ENCODE measurements at places on chromosomes 2 and 18.

- no peak for DNase-seq
Measured at GRCh38 chr2:181540421-181540820, 83.2 kb downstream of the ITGA4 start.

DNA sequence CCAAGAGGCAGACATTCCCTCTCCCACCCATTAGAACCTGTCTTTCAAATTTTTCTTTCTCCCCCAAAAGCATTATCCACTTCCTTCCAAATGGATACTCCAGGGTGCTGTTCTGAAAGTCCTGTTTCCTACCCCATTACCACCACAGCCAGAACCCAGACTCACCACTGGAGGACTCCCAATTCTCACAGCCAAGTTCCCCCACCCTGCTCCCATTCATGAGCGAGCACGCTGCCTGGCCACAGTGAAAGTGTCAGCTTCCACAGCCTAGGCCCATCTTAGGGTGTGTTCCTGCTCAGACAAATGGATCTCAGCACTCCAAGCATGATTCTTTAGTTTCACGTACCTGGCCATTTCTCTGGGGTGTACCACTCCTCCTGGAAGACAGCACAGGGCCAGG lies 3.8 kb upstream of the ANKRD53 start:
- DNase-seq = no peak

GRCh38 chr18:28078298-28078697 lies 98.6 kb downstream of the CDH2 start:
- no peak for DNase-seq

- no peak for DNase-seq
Measured at GRCh38 chr2:237682151-237682550, 54.8 kb downstream of the LRRFIP1 start.

DNA sequence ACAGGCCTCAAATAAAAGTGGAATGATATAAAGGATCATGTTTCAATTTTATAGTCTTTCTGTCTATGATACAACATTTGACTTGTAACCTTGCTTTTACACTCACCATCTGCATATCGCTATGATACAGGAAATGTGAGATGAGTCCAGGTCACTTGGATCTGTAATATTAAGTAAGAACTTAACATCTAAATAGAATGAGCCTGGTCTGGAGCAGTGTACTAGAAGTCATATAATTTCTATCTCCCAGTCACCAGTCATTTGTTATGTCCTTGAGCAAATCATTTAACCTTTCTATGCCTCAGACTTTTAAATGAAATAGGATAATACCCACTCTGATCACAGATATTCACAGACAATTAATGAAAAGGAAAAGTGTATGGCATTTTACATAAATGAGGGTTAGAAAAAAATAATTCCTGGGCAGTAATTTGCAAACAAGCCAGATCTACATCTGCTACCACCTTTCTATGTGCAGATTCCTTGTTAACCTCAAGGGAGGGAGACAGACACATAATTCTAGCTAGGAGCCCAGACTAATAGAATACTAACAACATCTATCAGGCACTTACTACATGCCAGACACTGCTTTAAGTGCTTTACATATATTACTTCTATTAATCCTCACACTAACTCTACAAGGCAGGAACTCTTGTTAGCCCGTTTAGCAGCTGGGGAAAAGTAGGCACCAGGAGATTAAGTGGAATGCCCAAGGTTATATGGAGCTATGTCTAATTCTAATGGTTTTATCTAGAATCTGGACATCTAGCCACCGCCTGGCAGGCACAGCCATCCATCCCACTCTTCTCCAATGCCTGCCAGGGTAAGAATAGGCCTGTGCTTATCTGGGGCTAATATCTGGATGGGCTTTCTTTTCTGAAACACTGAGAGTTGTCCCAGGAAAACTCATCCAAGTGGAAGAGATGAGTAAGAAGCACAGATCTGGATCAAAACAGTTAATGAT lies 313.6 kb upstream of the CDH20 start:
- DNase-seq = no peak

DNA sequence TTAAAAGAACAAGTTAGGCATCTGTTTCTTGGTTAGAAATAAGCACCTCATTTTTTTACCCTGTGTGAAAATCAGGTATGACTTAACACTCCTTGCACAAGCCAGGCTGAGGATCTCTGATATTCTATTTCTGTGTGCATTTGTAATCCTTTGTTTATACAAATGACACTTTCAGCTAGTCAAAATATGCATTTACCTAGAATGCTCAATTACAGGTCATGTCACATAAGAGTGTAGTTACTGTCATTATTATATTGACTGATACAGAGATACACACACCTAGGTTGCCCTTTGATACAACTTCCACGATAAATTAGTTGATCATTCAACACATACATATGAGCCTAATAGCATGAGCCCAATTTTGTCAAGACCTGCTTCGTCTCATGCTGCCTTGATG lies 144.3 kb downstream of the CHST9 start:
- DNase-seq = no peak

DNA sequence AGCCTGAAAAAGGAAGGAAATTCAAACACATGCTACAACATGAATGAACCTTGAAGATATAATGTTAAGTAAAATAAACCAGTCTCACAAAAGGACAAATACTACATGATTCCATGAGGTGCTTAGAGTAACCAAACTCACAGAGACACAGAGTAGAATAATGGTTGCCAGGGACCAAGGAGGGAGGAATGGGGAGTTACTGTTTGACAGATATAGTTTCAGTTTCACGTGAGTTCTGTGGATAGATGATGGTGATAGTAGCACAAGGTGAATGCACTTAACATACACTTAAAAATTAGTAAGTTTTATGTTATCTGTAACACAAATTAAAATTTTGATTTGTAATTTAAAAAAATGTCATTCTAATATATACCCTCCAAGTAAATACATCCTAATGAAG lies 106.9 kb upstream of the ACVR1C start:
- no peak for DNase-seq

DNA sequence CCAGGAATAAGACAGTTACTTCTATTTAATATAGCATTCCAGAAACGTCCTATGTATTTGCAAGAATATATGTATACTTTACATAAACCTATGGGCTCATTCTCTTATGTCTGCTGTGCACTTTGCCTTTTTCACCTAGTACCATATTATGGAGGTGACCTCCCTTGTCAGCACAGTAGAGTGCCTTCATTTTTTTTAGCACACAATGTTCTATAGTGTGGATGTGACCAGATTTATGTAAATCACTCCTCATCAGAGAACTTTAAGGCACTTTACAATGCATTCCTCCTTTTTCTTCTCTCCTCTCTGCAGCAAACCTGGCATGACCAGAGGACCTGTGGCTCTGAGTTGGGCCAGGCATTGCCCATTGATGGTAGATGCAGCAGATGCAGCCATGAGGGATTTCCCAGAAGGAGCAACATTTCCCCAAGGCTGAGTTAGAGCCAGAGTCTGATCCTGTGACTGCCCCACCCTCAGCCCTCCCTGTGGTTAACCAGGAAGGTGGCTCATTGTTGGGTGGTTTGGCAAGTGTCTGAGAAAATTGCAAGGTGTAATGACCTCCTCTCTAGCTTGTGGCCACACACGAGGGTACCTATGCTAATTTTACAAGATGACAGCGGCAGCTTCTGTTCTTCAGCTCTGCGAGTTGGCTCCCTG lies 76.5 kb upstream of the DLX2 start:
- no peak for DNase-seq

GRCh38 chr2:118348380-118349034 lies 260.2 kb downstream of the INSIG2 start:
- DNase-seq = no peak

DNA sequence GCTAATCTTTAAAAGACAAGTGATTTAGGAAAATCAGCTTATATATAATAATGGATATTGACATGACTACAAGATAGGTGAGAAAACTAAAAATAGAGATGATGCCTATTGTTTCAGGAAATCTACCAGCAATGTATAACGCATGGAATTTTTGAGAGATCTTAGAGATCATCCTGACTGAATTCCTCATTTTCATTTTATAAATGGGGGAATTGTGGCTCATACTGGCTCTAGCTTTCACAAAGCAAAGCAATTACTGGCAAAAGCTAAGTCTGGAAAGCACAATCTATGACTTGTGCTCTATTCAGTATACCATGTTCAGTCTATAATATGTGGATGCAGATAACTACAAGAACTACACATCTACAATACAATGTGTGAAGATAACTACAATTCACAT lies 51.9 kb upstream of the FANCL start:
- DNase-seq = no peak

DNA sequence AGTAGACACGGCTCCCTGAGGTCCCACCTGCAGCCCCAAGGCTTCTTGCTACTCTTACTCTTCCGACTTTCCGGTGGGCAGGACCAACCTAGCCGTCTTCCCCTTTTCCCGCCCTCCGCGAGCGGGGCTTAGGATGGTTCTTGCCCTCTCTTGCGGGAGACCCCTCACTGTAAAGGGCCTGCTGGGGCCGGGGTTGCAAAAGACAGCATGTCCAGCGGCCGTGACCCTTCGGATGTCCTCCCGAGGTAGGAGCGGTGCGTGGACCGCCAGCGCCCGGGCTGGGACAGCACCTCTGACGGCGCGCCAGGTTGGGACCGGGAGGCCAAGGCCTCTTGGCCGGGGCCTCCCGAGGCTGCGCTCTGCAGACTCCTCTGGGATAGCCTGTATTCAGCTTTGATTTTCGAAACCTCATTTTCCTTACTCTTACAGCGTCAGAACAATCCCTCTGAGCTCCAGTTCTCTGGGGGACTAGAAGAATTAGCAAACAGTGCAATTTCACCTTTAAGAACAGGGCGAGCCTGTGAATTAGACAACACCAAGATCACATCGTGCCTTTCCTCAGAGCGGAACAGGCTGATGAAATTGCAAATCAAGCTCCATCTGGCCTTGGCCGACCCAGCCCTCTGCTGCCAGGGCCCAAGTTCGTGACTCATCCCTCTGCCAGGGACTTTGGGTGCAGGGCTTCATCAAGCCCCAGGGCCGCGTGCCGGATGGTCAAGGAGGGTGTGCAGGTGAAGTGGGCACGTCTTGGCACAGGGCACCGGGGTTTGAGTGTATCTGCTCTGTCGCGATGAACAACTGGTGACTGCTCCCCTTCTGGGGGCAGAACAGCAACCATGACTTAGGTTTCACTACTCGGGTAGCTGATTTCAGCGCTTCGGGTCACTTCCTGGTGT lies 777 bp downstream of the MOCOS start:
- no peak for DNase-seq

DNA sequence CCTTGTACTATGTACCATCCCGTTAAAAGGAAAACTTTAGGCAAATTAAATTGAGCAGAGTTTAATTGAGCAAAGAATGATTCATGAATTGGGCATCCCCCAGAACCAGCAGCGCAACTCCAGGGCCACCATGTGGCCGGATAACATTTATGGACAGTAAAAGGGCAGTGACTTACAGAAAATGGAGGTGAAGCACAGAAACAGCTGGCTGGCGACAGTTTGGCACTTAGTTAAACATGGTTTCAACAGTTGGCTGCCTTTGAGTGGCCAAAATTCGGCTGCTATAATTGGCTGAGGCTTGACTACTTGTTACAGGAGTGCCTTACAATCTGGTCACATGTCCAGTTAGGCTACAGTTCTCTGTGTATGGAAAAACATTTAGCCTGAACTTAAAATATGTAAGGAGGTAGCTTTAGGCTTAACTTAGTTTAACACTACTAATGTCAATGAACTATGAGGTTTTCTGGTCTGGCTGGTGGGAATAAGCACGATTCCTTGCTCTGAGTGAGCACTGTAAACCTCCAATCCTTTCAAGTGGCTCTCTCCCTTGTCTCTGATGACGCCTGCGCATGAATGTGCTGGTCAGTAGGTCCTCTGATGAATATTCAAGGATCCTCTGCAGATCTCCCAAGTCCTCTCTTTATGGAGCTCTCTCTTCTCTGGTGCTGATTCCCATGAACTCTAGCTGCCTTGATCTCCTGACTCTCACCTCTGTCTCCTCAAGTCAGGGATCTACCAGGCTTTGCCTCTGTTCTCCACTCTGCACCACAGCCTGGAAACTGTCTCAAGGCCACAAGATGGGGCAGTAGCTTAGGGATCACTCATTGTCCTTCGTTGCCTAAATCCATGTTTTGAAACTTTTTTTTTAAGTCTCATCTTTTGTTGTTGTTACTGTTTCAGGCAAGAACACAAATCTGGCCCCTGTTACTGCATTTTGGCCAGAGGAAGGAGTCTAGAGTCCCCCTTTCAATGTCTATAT lies 24.4 kb upstream of the RAB31 start:
- DNase-seq = no peak

DNA sequence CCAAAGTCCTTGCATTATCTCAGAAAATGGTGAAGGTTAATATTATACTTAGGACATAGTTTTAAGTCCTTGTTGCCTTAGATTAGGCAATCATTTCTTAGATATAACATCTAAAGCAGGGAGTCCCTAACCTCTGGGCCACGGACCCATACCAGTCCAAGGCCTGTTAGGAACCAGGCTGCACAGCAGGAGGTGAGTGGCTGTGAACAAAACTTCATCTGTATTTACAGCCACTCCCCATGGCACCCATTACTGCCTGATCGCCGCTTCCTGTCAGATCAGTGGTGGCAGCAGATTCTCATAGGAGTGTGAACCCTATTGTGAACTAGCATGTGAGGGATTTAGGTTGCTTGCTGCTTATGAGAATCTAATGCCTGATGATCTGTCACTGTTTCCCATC lies 86.5 kb upstream of the MYO3B start:
- no peak for DNase-seq

- no peak for DNase-seq
Measured at GRCh38 chr2:27024812-27025211, 8.0 kb upstream of the TMEM214 start.

- DNase-seq = no peak
Measured at GRCh38 chr2:182080493-182080892, 94.8 kb downstream of the PPP1R1C start.

DNA sequence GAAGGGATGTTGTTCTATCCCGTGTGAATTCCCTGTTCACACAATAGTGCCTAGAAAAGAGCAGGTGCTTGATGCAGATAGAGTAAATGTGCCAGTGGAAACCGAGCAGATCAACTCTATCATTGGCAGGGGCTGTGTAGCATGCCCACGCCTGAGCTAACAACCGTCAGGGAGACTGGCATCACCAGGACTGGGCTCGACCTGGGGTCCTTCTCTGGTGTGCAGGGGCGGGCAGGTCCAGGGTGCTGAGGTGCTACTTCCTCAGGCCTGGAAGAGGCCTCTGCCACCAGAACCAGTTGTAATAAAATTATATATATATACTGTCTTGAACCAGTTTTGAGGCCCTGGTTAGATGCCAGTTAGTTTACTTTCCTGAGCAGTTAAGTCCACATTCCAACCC lies 11.8 kb upstream of the MAL start:
- no peak for DNase-seq

GRCh38 chr2:67567886-67568285 lies 170.8 kb downstream of the ETAA1 start:
- no peak for DNase-seq

GRCh38 chr18:22191923-22192322 lies 22.5 kb downstream of the GATA6 start:
- DNase-seq = no peak
